ENCODE measurements at places on chromosomes 6 and 20. TPM values are rescaled to one million over a fixed set of nuclear protein-coding genes. Genes with fewer than 3 reads are reported as not detected.

- no peaks in the 10 kb centered on the region for H3K27me3 ChIP-seq
- H3K4me3 ChIP-seq, result no peak overlapping the region
Observed at GRCh38 chr6:143233554-143234285, 173.0 kb downstream of the AIG1 start.

- no peak overlapping the region for H3K4me3 ChIP-seq
- no peak for DNase-seq
- H3K27ac ChIP-seq, result no peak overlapping the region
- no peaks in the 10 kb centered on the region for H3K4me1 ChIP-seq
Observed at GRCh38 chr6:69026715-69027114, 391.6 kb downstream of the ADGRB3 start.

- H3K27me3 ChIP-seq, result no peaks in the 10 kb centered on the region
- peaks cover 16% of the 10 kb centered on the region for H3K4me1 ChIP-seq
- H3K36me3 ChIP-seq, result no peaks in the 10 kb centered on the region
Observed at GRCh38 chr6:149566410-149567193, 427 bp downstream of the GINM1 start.

DNA sequence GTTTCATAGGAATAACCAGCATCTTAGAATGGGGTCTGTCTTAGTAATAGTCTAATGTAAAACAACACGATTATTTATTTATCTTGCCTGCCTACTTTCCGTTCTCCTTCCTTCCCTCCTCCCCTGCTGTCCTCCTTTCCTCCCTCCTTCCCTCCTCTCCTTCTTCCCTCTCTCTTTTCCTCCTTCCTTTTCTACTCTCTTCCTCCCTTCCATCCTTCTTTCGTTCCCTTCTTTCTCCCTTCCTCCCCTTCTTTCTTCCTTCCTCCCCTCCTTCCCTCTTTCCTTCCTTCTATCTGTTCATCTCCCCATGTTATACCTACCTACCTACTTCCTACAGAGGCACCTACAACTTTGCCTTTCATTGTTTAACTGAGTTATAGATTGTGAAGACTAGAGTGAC lies 940.6 kb downstream of the KIF16B start:
- H3K27me3 ChIP-seq, result no peaks in the 10 kb centered on the region
- no peaks in the 10 kb centered on the region for H3K36me3 ChIP-seq
- DNase-seq, result no peak
- no peak overlapping the region for H3K4me3 ChIP-seq
- no peak overlapping the region for H3K27ac ChIP-seq

- H3K36me3 ChIP-seq, result no peaks in the 10 kb centered on the region
- H3K4me1 ChIP-seq, result no peaks in the 10 kb centered on the region
- no peak for DNase-seq
- no peaks in the 10 kb centered on the region for H3K27me3 ChIP-seq
- H3K4me3 ChIP-seq, result no peak overlapping the region
- H3K27ac ChIP-seq, result no peak overlapping the region
Observed at GRCh38 chr6:89284963-89285735, 29.9 kb downstream of the GABRR2 start.

PTK6 gene
- total RNA-seq, result 0.31 TPM

CDH26 gene
- 0.63 TPM for total RNA-seq

Measured in CD8-positive, alpha-beta memory T cell (primary cell).